ENCODE measurements at places on chromosomes 7 and 10. TPM values are rescaled to one million over a fixed set of nuclear protein-coding genes. Genes with fewer than 3 reads are reported as not detected.
A peak's percentile ranks its signal among the peaks of the same experiment; 100 is the strongest.

- peaks cover 8% of the 10 kb centered on the region for H3K36me3 ChIP-seq
- no peak overlapping the region for H3K27ac ChIP-seq
- H3K4me3 ChIP-seq: no peak overlapping the region
- no peaks in the 10 kb centered on the region for H3K27me3 ChIP-seq
- peaks cover 28% of the 10 kb centered on the region for H3K4me1 ChIP-seq
Measured at GRCh38 chr10:89245802-89246201, 5.8 kb downstream of the LIPA start.

DNA sequence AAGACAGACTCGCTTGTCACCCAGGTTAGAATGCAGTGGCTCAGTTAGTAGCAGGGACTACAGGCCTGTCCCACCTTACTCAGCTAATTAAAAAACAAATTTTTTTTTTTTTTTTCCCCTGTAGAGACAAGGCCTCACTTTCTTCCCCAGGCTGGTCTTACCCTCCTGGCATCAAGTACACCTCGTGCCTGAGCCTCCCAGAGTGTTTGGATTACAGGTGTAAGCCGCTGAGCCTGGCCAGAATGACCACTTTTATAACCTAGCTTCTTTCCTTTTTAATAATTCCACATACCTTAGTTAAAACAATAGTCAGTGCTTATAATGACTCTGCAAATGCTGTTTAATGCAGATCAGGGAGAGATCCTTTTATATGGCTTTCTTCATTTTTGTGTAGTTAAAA lies 31.3 kb downstream of the RSBN1L start:
- no peak overlapping the region for H3K4me3 ChIP-seq
- H3K36me3 ChIP-seq: peaks cover 10% of the 10 kb centered on the region
- DNase-seq: no peak
- H3K4me1 ChIP-seq: peaks cover 36% of the 10 kb centered on the region

- H3K4me1 ChIP-seq: peaks cover 13% of the 10 kb centered on the region
- no peak overlapping the region for H3K27ac ChIP-seq
- no peaks in the 10 kb centered on the region for H3K36me3 ChIP-seq
- peaks cover 14% of the 10 kb centered on the region for H3K27me3 ChIP-seq
- no peak overlapping the region for H3K4me3 ChIP-seq
Measured at GRCh38 chr7:5578495-5578894, 154.9 kb upstream of the TNRC18 start.

- DNase-seq: peak; percentile 77
- H3K27ac ChIP-seq: no peak overlapping the region
- H3K36me3 ChIP-seq: no peaks in the 10 kb centered on the region
- no peak overlapping the region for H3K4me3 ChIP-seq
- H3K27me3 ChIP-seq: peaks cover 2% of the 10 kb centered on the region
Measured at GRCh38 chr10:7525314-7526016, 114.6 kb upstream of the SFMBT2 start.

The FKBP6 gene
- total RNA-seq: not detected

DNA sequence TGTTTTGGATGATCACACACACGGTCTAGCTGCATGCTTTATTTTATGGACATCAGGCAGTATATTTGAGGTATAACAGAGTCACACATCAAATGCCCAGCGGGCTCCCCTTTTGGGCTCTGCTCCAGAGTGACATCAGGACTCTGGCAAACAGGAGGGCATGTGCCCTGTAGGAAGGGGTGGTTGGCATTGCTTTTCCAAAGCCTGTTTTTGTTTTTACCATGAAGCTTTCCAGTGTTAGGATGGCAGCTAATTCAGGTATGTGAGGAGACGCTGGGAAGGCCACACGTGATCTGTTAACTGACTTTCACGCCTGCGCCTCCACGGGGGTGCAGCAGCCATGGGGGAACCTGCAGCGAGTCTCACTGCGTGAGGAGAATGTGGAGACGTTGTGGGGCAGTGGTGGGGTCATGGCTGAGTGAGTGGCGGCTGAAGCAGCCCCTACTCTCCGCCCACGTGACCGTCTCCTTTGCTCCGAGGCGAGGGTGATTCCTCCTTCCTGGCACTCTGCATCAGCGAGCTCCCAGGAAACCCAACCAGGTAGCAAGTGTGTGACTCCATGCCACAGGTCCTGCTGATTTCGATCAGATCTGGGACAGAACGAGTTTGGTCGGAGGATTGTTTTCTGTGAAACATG lies 117.7 kb downstream of the ANKRD61 start:
- H3K36me3 ChIP-seq: peaks cover 57% of the 10 kb centered on the region
- H3K4me1 ChIP-seq: no peaks in the 10 kb centered on the region
- H3K27me3 ChIP-seq: no peaks in the 10 kb centered on the region
- no peak overlapping the region for H3K4me3 ChIP-seq
- no peak for DNase-seq
- no peak overlapping the region for H3K27ac ChIP-seq

- H3K27ac ChIP-seq: no peak overlapping the region
- no peaks in the 10 kb centered on the region for H3K27me3 ChIP-seq
- H3K36me3 ChIP-seq: no peaks in the 10 kb centered on the region
- DNase-seq: no peak
- H3K4me3 ChIP-seq: no peak overlapping the region
Measured at GRCh38 chr7:86094166-86094669, 549.5 kb upstream of the GRM3 start.

DNA sequence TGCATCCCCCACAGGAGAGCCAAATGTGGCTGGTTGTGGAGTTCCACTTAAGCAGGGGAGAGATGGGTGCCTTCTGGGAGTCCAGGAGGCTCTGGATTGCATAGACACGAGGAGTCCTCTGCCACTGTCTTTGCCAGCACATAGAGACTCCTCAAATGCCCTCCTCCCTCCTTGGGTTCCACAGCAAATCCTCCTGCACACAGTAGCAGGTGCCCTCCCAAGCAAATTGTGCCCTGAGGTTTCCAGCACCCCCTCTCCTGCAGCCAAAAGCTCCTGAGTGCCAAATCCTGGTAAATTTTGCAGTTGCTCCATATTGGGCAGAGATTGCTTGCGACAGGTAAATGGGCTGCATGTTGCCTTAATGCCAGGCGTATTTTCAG lies 5.8 kb downstream of the EVX1 start:
- peaks cover 79% of the 10 kb centered on the region for H3K27me3 ChIP-seq
- peaks cover 14% of the 10 kb centered on the region for H3K4me1 ChIP-seq
- no peak overlapping the region for H3K27ac ChIP-seq
- H3K36me3 ChIP-seq: no peaks in the 10 kb centered on the region
- DNase-seq: no peak
- no peak overlapping the region for H3K4me3 ChIP-seq

DNA sequence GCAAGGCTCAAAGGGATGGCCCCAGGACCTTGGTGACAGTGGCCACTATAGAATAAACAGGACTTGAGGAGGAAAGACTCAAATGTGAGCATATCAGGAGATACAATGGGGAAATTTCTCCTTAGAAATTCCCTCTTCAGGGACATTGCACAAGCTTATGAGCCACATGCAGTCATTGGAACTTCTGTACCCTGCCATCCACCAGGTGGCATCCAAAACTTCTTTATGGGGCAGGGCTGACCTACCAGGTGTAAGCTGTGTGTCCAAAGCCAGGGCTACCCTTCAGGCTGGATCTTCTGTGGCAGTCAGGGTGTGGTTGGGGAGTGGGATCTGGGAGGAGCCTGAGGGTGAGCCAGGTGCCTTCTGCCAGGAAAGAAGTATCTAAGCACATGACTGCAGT lies 36.6 kb upstream of the LRRC18 start:
- no peaks in the 10 kb centered on the region for H3K36me3 ChIP-seq
- H3K4me1 ChIP-seq: no peaks in the 10 kb centered on the region
- DNase-seq: peak; percentile 32
- no peak overlapping the region for H3K27ac ChIP-seq
- H3K27me3 ChIP-seq: peaks cover 2% of the 10 kb centered on the region

DNA sequence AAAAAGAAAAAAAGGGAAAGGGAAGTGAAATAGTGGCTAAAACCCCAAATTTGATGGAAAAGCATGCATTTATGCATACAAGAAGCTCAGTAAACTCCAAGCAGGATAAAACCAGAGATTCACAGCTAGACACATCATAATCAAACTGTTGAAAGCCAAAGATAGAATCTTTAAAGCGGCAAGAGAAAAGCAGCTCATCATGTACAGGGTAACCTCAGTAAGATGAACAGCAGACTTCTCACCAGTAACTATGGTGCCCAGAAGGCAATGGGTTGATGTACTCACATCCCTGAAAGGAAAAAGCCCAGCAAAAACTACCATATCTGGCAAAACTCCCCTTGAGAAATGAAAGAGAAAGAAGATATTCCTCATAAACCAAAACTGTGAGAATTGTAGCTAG lies 60.4 kb downstream of the TPST1 start:
- no peaks in the 10 kb centered on the region for H3K4me1 ChIP-seq
- DNase-seq: no peak
- no peak overlapping the region for H3K4me3 ChIP-seq
- peaks cover 5% of the 10 kb centered on the region for H3K27me3 ChIP-seq
- H3K36me3 ChIP-seq: peaks cover 9% of the 10 kb centered on the region
- H3K27ac ChIP-seq: no peak overlapping the region

DNA sequence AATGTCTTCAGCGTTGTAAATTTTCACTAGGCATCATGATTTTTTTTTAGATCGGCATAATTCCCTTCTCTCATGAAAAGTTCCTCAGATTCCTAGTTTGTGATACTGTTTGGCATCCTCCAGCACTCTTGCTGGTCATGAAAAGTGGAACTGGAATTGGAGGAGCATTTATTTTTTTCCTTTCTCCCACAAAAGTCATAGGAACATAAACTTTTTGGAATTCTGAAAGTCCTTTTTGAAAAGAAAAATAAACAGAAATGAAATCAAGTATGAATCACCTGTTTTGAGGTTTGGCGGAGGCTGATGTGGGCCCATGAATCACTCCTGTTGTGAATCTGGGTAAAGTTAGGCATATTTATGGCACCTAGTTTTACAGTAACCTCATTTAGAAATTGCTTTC lies 17.7 kb downstream of the CACNB2 start:
- DNase-seq: no peak
- H3K4me1 ChIP-seq: no peaks in the 10 kb centered on the region
- no peak overlapping the region for H3K4me3 ChIP-seq
- no peaks in the 10 kb centered on the region for H3K27me3 ChIP-seq

The PDE6C gene
- not detected for total RNA-seq

DNA sequence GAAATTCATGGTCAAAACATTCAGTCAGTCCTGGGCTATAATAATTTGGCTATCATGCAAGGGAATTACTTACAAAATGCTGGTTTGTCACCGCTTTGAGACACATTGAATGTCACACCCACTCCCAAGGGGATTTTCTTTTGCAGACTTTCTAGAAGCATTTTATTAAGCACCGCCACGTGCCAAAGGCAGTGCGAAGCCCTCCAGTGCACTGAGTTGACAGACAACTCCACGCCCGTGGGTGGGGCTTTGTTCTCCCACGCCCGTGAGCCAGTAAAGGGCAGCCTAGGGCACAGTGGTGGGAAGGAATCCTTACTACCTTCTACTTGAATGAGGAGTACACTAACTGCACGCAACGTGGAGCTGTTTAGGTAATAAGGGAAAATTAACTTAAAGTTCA lies 515.8 kb downstream of the KCNMA1 start:
- H3K27ac ChIP-seq: no peak overlapping the region
- no peaks in the 10 kb centered on the region for H3K36me3 ChIP-seq
- no peaks in the 10 kb centered on the region for H3K4me1 ChIP-seq
- H3K4me3 ChIP-seq: no peak overlapping the region
- DNase-seq: no peak

The MOGAT3 gene
- total RNA-seq: not detected

- H3K4me1 ChIP-seq: peaks cover 3% of the 10 kb centered on the region
- no peak overlapping the region for H3K27ac ChIP-seq
- no peak for DNase-seq
- H3K4me3 ChIP-seq: no peak overlapping the region
- no peaks in the 10 kb centered on the region for H3K36me3 ChIP-seq
- H3K27me3 ChIP-seq: peaks cover 12% of the 10 kb centered on the region
Measured at GRCh38 chr10:92811986-92812385, 36.3 kb upstream of the EXOC6 start.

- DNase-seq: peak; percentile 25
- no peak overlapping the region for H3K27ac ChIP-seq
- H3K4me3 ChIP-seq: no peak overlapping the region
- H3K27me3 ChIP-seq: no peaks in the 10 kb centered on the region
- H3K4me1 ChIP-seq: peaks cover 59% of the 10 kb centered on the region
Measured at GRCh38 chr7:50661345-50662040, 96.3 kb upstream of the DDC start.

GRCh38 chr10:112954974-112955581 lies 5.0 kb downstream of the TCF7L2 start:
- H3K27ac ChIP-seq: no peak overlapping the region
- H3K27me3 ChIP-seq: peaks cover 62% of the 10 kb centered on the region
- H3K4me1 ChIP-seq: peaks cover 30% of the 10 kb centered on the region
- H3K36me3 ChIP-seq: no peaks in the 10 kb centered on the region
- no peak overlapping the region for H3K4me3 ChIP-seq

The BAIAP2L1 gene
- total RNA-seq: 3.0 TPM

GRCh38 chr7:131949659-131950058 lies 393.2 kb upstream of the PODXL start:
- H3K4me1 ChIP-seq: no peaks in the 10 kb centered on the region
- peaks cover 23% of the 10 kb centered on the region for H3K27me3 ChIP-seq
- H3K27ac ChIP-seq: no peak overlapping the region

GRCh38 chr7:76997381-76998284 lies 34.5 kb downstream of the SPDYE17 start:
- H3K36me3 ChIP-seq: peaks cover 2% of the 10 kb centered on the region
- H3K27me3 ChIP-seq: no peaks in the 10 kb centered on the region
- no peaks in the 10 kb centered on the region for H3K4me1 ChIP-seq
- H3K4me3 ChIP-seq: no peak overlapping the region

GRCh38 chr10:52918714-52919305 lies 146.2 kb upstream of the MBL2 start:
- no peaks in the 10 kb centered on the region for H3K4me1 ChIP-seq
- no peak overlapping the region for H3K4me3 ChIP-seq
- no peak overlapping the region for H3K27ac ChIP-seq
- DNase-seq: no peak

GRCh38 chr7:191105-191980 lies 1.0 kb upstream of the FAM20C start:
- peaks cover 2% of the 10 kb centered on the region for H3K36me3 ChIP-seq
- no peak overlapping the region for H3K27ac ChIP-seq
- H3K27me3 ChIP-seq: peaks cover 36% of the 10 kb centered on the region

Measured in activated CD4-positive, alpha-beta T cell treated with anti-CD3 and anti-CD28 coated beads for 36 hours (primary cell).